KBM-7 (cell line): ENCODE measurements at places on chromosomes 12 and 14.

DNA sequence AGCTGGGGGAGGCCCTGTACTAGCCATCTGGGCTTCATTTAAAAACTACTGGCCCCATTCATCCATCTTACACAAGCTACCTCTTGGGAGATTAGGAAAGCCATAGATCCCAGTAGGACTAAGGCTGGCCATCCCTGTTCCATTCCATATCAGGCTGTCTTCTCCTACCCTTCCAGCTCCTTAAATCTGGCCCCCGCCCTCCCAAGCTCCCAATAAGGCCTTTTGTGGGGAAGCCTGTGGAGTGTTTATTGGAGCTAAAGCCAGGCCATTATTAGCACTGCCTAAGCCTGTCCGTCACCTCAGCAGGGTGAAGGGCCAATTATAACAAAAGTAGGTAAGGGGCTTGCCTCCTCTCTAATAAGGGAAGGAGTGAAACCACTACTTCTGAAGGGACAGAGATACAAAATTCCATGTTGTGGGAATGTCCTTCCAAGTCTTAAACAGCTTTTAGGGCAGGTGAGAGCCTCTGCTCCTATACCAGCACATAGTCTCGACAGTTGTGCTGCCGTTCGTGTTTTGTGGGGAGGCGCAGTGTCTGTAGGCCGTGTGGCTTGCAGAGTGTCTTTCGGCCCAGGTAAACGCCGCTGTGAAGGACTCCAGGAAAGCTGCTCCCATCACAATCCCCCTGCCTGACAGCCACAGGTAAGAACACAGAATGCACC, 3.7 kb downstream of the MYL6 start:
- DNase-seq: no peak

- DNase-seq: peak; percentile 88
Measured at GRCh38 chr12:7959701-7960121, 23.7 kb upstream of the SLC2A3 start.

DNA sequence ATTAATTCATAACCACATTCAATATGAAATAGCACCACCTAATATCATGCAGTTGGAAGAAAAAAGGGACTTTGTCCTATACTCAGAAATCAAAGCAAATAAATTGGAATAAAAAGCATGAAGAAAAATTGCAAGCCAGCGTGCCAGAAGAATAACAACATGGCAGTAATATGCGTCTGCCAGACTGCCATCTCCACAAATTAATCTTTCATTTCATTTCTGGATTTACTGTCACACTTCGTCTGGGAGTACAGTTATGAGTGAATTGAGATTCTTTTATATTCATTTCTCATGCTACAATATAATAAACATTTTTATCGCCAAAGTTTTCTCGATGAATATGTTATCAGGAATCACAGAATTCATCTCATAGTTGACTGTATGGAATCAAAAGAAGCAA, 1327.7 kb upstream of the SEL1L start:
- DNase-seq: no peak

GRCh38 chr14:75579882-75580281, 1.5 kb downstream of the FLVCR2 start:
- DNase-seq: no peak
